Activated CD4-positive, alpha-beta T cell treated with anti-CD3 and anti-CD28 coated beads, Interleukin-2, amount 10 ng/mL, durations not matched to agents 24 days and 14 days (primary cell): ENCODE measurements at places on chromosomes 16 and 17.

GRCh38 chr17:65008882-65009281 lies 47.7 kb downstream of the GNA13 start:
- no peak for DNase-seq

DNA sequence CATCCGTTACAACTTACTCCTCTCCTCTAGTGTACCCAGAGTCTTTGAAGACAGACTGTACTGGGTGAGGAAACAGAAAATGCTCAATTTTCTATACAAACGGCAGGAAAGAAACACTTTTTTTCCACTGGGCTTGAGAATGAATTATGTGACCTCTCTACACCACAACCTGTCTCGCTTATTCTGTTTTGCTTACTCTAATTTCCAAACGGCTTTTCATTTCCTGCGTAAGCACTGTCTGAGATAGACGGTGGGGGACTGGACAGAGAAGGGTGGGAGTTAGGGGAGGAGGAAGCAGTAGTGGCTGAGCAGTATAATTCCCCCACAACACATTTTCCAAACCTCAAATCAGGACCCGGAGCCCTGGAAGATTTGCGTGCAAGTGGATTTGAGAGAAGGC lies 191.4 kb upstream of the SDK2 start:
- no peak for DNase-seq

DNA sequence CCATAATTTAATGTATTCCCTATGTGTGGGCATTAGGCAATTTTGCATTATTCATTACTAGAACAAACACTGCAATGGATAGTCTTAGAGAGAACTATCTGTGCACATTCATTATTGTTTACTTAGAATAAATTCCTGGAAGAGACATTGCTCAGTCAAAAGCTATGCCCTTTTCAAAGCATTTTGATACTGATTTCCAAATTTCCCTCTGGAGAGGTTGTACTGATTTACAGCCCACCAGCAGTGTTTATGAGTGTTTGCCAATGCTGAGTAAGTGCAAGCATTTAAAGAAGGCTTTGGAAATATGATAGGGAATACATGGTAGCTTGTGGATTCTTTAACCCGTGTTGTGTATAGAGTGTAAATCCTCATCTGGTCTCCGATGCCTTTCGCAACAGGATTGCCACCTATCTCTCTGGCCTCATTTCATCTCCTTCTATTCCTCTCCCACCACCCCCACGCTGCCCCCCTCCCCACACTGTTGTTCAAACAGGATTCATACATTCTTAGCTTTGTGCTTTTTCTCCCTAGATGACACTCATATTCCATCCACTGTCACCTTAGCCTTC lies 33.4 kb upstream of the MMD start:
- no peak for DNase-seq

GRCh38 chr17:54745239-54745638 lies 155.4 kb upstream of the TOM1L1 start:
- no peak for DNase-seq

DNA sequence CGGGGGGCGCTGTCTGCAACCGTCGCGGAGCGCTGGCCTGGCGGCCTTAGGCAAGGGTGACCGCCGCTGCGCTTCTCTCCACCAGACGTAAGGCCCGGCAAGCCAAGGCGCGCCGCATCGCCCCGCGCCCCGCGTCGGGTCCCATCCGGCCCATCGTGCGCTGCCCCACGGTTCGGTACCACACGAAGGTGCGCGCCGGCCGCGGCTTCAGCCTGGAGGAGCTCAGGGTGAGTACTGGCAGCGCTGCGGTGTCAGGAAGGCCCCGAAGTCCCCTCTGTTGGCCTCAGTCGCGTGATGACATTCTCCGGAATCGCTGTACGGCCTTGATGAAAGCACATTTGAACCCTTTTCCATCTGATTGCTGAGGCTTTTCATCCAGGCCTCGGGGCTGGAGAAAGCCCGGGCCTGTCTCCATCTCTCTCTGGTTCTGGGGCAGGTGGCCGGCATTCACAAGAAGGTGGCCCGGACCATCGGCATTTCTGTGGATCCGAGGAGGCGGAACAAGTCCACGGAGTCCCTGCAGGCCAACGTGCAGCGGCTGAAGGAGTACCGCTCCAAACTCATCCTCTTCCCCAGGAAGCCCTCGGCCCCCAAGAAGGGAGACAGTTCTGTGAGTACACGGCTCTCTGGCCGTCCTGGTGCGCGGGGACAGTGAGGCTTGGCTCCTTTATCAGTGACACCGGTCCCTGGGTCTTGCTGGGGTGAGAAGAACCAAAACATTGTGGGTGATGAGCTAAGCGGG lies 831 bp downstream of the RPL13 start:
- DNase-seq, result peak; percentile 62

DNA sequence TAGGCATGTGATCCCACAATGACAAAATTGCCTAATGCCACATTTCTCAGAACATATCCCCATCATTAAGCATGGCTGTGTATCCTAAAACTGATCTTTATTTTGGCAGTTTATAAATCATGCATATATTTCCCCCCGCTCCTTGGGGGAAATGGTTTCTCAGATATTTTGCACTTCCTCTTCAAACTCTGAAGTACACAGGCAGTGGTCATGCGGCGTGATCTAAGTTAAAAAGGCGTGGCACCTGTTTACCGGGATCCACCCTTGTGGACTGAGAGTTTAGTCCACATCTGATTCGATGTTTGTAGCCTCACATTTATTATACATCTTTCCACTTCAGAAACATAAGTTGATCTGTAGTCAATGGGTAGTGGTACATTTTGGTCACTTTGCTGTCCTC lies 51.4 kb downstream of the USP10 start:
- DNase-seq, result no peak

DNA sequence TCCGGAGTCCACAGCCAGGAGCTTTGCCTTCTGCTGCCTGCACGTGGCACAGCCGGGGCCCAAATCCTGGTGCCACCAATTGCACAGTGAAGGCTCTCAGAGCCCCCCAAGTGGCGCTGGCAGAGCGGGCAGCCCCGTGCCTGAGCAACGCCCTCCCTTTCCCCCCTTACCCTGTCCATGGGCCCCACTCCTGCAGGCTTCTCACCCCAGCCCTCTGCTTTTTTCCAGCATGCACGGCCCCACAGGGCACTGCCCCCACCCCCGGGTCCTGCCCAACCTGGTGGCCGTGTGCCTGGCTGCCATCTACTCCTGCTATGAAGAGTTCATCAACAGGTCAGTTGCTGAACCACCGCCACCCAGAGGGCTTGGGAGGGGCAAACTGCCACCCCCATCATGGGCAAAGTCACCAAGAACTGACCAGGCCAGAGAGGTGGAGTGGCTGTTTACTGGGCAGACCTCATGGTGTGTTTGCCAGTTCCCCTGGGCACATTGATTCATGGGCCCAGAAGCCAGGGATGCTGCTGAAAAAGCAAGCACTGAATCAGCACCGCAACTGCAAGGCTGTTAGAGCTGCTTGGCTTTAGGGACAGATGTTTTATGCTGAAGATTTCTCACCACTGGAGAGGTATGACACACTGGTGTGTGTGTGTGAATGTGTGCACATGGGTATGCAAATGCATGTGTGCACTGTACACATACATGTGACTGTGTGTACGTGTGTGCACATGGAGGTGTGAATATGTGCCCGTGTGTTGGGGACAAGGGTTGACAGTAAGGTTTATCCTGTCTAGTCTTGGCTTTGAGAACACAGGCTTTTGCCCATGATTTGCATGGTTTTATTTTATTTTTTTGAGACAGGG lies 107.1 kb upstream of the PLCG2 start:
- DNase-seq, result no peak

- DNase-seq, result no peak
These were observed 139.4 kb upstream of the TBX2 start for GRCh38 chr17:61260071-61260797.

GRCh38 chr17:61217878-61218437 lies 181.7 kb upstream of the TBX2 start:
- DNase-seq, result no peak

- DNase-seq, result no peak
These were observed 15.4 kb downstream of the SCO1 start for GRCh38 chr17:10681866-10682446.

GRCh38 chr17:76370261-76370993 lies 14.0 kb upstream of the SPHK1 start:
- DNase-seq, result no peak

DNA sequence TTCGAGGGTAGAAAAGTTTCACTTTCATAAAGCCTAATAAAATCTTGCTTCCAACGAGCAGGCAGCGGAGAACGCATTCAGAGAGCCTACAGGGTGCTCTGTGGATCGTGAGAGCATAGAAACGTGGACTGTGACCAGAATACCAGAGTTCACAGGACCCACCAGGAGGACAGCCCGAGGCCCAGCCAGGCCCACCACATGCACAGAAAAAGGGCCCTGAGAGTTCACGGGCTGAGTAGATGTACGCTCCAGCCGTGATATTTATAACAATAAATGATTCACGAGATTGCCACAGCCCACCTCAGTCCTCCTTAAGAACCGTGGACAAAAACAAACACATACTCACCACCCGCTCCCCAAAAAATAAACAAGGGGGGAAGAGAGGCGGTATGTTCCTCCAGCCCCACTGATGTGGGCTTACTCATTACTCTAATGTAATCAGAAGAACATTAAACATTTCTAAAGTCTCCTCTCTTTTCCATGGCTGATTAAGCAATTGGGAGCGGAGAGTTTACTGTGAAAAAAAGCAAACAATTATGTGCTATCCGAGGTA lies 207.2 kb downstream of the C16orf78 start:
- no peak for DNase-seq

- DNase-seq, result no peak
These were observed 1.3 kb upstream of the MTSS2 start for GRCh38 chr16:70687102-70687511.

GRCh38 chr17:1006054-1006453 lies 9.1 kb downstream of the TIMM22 start:
- DNase-seq, result no peak

- no peak for DNase-seq
These were observed 283.1 kb downstream of the SNX29 start for GRCh38 chr16:12259651-12260050.

DNA sequence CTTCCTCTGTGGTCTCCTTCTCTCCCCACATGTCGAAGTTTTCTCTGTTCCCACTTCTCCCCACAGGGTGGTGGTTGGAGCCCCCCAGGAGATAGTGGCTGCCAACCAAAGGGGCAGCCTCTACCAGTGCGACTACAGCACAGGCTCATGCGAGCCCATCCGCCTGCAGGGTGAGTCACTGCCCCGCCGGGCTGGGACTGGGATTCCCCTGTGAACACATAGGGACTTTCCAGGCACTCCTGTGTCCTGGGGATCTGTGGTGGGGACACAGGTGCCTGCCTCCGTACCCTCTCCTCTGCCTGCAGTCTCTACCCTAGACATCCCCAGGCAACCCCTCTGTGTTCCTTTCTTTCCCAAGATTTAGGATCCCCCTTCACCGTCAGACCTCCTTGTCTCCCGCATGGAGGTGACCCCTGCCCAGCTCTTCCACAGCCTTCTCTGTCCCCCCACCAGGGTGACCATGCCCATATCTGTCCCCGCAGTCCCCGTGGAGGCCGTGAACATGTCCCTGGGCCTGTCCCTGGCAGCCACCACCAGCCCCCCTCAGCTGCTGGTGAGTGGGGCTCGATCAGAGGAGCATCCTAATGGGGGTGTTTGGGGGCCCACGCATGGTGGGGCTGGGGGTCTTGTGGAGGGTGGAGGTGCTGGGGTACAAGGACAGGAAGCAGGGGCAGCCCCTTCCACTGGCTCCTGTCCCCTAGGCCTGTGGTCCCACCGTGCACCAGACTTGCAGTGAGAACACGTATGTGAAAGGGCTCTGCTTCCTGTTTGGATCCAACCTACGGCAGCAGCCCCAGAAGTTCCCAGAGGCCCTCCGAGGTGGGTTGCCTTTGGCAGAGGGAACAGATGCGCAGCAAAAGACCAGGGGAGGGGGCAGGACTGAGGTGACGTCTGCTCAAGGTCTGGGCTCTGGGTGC lies 5.8 kb downstream of the ITGAM start:
- peak; percentile 91 for DNase-seq

- DNase-seq, result no peak
These were observed 71.9 kb downstream of the SDR42E1 start for GRCh38 chr16:81939164-81940056.

DNA sequence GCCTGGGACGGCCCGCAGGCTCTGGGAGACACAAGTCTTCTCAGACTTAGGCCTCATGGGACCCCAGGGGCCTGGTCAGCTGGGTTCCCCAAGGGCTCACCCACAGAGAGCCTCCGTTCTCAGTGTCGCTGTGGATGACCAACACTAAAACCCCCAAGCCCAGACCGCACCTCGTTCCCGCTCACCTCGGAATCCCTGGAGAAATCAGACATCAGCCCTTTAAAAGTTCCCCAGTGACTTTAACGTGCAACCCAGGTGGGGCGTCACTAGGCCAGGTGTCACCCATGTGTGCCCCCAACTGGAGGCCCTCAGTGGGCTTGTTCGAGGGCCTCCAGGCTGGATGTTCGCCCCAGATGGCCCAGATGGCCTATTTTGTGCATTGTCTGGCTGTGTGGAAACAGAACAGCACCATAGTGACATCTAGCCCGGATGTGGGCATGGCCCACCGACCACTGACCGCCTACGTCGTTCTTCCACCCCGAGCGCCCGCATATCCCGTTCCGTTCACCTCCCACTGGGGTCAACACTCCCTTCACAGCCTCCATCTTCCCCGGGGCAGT lies 52.3 kb upstream of the DNAH17 start:
- DNase-seq, result no peak

GRCh38 chr16:57690782-57691471 lies 3.7 kb upstream of the DRC7 start:
- no peak for DNase-seq

DNA sequence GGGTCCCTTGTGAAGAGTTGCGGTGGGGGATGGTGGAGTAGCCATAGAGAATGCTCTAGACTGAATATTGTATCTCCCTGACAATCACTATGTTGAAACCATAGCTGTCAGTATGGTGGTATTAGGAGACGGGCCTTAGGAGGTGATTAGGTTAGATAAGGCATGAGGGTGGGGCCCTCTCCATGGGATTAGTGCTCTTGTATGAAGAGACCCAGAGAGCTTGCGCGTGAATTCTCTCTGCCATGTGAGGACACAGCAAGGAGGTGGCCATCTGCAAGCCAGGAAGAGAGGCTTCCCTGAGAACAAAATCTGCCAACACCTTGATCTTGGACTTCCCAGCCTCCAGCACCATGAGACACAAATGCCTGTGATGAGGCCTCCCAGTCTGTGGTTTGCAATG lies 34.5 kb upstream of the MGAT5B start:
- DNase-seq, result no peak

- DNase-seq, result no peak
These were observed 8.0 kb downstream of the RNF157 start for GRCh38 chr17:76232342-76232741.

DNA sequence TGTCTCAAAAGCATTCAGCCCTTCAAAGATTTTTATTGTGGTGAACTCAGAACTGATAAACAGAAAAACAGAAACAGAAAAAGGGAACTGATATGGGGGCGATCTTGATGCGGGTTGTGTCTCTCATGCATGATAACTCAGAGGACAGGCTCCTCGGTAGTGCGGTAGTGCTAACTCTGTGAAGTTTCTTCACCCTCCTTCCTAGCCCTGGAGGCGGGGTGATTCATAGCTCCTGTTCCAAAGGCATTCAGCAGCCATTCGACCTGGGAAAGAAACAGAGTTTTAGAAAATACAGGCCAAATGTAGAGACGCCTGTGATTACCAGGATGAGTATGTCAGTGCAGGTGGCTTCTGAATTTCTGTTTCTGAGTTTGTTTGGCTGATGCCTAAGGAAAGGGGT lies 5.5 kb upstream of the MAF start:
- DNase-seq, result peak; percentile 69

GRCh38 chr17:27818401-27819105 lies 18.2 kb upstream of the NOS2 start:
- no peak for DNase-seq

- DNase-seq, result peak; percentile 77
These were observed 6.5 kb upstream of the CTCF start for GRCh38 chr16:67555795-67556212.
